Esophagus muscularis mucosa (tissue), 4 donors: ENCODE measurements at places on chromosomes 5 and 9.

GRCh38 chr5:137666901-137667300 is 69.0 kb downstream of the KLHL3 start:
- no peak overlapping the region for H3K4me3 ChIP-seq
- H3K36me3 ChIP-seq: no peaks in the 10 kb centered on the region
- H3K4me1 ChIP-seq: peaks cover 7% of the 10 kb centered on the region
- no peak overlapping the region for H3K27ac ChIP-seq

- no peak overlapping the region for H3K4me3 ChIP-seq
- no peaks in the 10 kb centered on the region for H3K27me3 ChIP-seq
- H3K36me3 ChIP-seq: no peaks in the 10 kb centered on the region
- peak; percentile 68 for DNase-seq
- no peak overlapping the region for H3K27ac ChIP-seq
These were observed 72.2 kb downstream of the NMUR2 start for GRCh38 chr5:152332716-152333460.

- peaks cover 17% of the 10 kb centered on the region for H3K4me1 ChIP-seq
- peak overlapping the region; percentile 88 for H3K4me3 ChIP-seq
- DNase-seq: no peak
- no peaks in the 10 kb centered on the region for H3K27me3 ChIP-seq
- H3K36me3 ChIP-seq: no peaks in the 10 kb centered on the region
These were observed 2.0 kb upstream of the GCNT4 start for GRCh38 chr5:75054134-75054930.

DNA sequence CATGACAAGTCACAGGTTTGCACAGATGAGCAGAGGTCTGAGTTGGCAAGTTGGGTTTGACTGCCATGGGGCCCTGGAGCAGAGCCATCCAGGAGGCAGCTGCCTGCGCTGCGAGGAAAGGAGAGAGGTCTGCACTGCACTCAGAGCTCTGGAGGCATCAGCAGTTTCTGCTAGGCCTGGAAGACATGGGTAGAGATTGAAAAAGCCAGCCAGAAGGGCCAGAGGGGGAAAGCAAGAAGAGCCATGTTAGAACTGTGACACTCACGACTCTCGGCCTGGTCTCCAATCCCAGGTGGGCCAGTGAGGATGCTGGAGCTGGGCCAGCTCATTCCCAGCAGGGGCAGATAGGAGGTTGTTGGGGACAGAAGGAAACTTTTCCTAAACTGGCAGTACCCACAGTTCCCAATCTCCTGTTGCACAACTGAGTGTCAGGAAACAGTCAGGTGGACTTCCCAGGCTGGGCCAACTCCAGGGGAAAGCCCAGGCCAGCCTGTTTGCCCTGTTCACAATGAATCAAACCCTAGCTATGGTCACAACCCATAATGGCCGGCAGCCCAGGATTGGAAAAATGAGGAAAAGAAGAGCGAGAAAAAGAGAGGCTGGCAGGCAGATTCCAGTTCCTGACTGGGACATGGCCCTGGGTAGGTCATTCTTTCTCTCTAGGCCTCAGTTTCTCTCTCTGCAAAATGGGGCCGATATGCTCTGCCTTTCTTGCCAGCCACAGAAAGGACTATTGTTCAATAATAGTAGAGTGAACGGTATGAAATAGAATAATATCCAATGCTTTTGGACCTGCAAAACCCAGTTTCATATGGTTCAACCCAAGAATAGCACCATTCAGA is 7.8 kb upstream of the ORM1 start:
- H3K27me3 ChIP-seq: no peaks in the 10 kb centered on the region
- DNase-seq: no peak
- H3K27ac ChIP-seq: no peak overlapping the region
- H3K4me1 ChIP-seq: no peaks in the 10 kb centered on the region
- no peak overlapping the region for H3K4me3 ChIP-seq

DNA sequence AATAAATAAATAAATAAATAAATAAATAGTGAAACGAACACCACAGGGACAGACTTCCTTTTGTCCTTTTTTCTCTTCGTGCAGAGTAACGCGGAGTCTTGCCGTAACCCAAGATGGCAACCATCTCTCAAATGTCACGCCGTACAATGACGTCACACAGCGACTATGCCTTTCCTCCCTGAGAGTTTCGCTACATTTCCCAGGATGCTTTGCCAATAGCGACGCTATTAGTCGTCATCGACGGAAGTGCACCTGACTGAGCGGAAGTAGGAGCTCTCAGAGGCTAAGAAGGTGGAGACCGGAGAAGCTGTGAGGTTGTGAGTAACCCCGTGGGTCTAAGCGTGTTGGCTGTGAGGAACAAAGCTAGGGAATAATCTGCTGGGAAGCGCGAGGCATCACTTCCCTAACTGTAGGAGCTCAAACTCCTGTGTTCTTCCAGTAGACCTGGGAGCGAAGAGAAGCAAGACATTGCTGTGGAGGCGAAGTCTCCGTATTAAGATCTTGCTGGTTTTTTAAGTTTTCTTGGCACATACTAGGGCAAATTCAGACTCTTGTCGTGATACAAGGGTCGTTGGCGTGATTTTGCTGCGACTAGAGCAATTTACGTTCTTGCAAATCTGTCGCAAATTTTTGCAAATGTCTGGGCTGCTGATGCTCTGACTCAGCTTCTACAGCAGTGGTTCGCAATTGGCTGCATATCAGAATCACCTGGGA is at the start of gene TTC1:
Gene TTC1, plus strand, starts transcription at position 263 of the 714 bp plus-strand sequence. CDS start 1,390 bp downstream, outside the sequence.
- peak; percentile 99 for DNase-seq
- H3K4me3 ChIP-seq: peak within 1 kb of the TSS; percentile 78
- peaks cover 23% of the 10 kb centered on the region for H3K36me3 ChIP-seq
- H3K4me1 ChIP-seq: peaks cover 14% of the 10 kb centered on the region
- no peaks in the 10 kb centered on the region for H3K27me3 ChIP-seq
- H3K27ac ChIP-seq: peak within 1 kb of the TSS; percentile 87

- no peak for DNase-seq
- H3K27ac ChIP-seq: no peak overlapping the region
- no peak overlapping the region for H3K4me3 ChIP-seq
These were observed 97.7 kb downstream of the ASTN2 start for GRCh38 chr9:117317192-117317591.

- H3K27ac ChIP-seq: peak overlapping the region; percentile 86
- peaks cover 40% of the 10 kb centered on the region for H3K36me3 ChIP-seq
- no peak overlapping the region for H3K4me3 ChIP-seq
These were observed 246.9 kb downstream of the FANCC start for GRCh38 chr9:95070549-95071021.

DNA sequence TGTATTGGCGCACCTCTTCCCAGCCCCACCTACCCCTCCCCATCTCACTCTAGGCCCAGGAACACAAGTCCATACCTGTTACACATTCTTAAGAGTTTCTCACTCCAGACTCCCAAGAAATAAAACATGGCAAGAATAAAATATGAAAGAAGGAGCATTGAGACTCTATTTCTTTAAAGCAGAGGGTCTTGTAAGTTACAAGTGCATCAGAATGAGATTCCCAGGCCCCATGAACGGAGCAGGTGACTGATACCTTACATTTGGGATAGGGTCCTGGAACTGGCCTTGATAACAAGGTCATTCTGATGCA is 5.7 kb downstream of the EGR1 start:
- H3K4me1 ChIP-seq: peaks cover 9% of the 10 kb centered on the region
- no peaks in the 10 kb centered on the region for H3K27me3 ChIP-seq
- H3K27ac ChIP-seq: no peak overlapping the region
- no peak for DNase-seq
- no peak overlapping the region for H3K4me3 ChIP-seq
- no peaks in the 10 kb centered on the region for H3K36me3 ChIP-seq

- H3K4me1 ChIP-seq: peaks cover 29% of the 10 kb centered on the region
- no peak for DNase-seq
- no peak overlapping the region for H3K4me3 ChIP-seq
- H3K27me3 ChIP-seq: no peaks in the 10 kb centered on the region
- peaks cover 10% of the 10 kb centered on the region for H3K36me3 ChIP-seq
These were observed 85.8 kb downstream of the AOPEP start for GRCh38 chr9:94812343-94812742.

DNA sequence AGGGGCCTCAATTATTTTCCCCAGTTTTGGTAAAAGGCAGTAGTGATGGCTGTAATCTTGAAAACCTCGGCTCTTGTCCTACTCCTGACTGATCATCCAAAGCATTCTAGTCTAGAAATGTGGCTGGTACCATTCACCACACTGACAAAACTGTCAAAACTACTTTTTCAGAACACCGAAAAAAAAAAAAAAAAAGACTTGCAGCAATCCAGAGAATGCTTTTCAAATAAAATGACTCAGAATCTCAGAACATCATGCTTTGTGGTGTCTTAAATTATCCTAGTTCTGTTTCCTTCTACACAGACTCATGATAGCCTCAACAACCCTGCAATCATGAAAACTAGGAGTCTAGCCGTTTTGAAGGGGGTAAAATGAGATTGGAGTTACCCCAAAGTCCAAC is 13.4 kb downstream of the SLC28A3 start:
- H3K27me3 ChIP-seq: no peaks in the 10 kb centered on the region
- no peaks in the 10 kb centered on the region for H3K36me3 ChIP-seq
- H3K27ac ChIP-seq: no peak overlapping the region
- no peak for DNase-seq
- peaks cover 4% of the 10 kb centered on the region for H3K4me1 ChIP-seq
- no peak overlapping the region for H3K4me3 ChIP-seq

DNA sequence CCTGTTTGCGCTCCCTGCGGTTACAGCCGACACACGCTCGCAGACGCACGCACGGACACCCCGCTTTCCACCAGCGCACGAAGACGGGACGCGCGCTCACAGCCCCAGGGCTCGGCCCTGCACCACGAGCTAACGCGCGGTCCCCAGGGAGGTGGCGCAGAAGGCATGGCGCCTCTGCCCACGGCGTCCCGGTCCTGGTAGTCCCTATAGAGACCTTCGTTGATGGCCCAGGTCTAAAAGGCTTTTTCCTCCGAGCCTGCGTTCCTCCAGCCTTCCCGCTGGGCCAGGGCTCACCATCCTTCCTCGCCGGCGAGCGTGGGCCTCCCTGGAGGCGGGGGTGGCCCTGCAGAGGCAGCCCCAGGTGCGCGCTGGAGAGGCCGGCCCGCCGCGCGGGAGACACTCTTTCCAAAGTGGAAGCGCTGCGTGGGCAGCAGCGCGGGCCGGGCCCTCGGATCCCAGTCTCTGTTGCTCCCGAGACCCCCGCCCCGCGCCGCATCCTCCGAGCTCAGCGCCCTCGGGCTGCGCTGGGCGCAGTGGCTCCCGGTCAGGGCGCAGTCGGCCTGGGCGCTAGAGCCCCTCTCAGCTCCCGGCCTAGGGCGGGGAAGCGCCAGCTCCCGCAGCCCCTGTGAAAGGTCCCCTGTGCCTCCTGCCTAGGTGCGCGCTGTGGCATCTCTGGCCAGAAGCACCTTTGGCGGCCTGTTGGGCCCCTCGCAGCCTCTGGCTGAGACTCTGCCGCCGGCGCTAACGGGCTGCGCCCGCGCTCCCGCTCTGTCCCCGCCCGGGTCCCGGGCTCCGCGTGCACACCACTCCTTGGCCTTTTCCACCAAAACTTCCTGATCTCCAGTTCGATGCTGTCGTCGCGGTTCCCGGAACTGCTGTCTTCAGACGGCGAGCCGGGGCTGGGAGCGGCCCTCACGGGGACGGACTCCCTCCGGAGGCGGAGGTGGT is 31.9 kb upstream of the FANCC start:
- peak overlapping the region; percentile 28 for H3K4me3 ChIP-seq
- H3K27me3 ChIP-seq: peaks cover 16% of the 10 kb centered on the region
- peaks cover 10% of the 10 kb centered on the region for H3K4me1 ChIP-seq
- no peak overlapping the region for H3K27ac ChIP-seq
- peak; percentile 82 for DNase-seq

GRCh38 chr9:129340427-129341170 is 162.5 kb upstream of the IER5L start:
- H3K27me3 ChIP-seq: no peaks in the 10 kb centered on the region
- H3K4me3 ChIP-seq: no peak overlapping the region
- H3K4me1 ChIP-seq: peaks cover 19% of the 10 kb centered on the region
- H3K36me3 ChIP-seq: no peaks in the 10 kb centered on the region
- no peak for DNase-seq
- no peak overlapping the region for H3K27ac ChIP-seq

DNA sequence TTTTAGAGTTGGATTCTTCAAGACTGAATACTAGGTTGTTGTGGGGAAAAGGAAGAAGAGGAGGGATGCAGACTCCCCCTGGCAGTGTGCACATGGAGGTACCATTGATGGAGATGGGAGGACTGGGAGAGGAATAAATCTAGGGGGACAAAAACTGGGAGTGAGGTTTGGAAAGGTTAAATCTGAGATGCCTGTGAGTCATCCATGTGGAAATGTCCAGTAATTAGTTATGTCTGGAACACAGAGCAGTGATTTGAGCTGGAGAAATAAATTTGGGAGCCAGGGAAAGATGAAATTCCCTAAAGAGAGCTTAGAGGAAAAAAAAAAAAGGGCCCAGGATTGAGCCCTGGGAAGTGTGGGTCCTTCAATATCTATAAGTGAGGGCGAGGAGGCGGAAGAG is 8.0 kb upstream of the CCIN start:
- H3K4me1 ChIP-seq: peaks cover 78% of the 10 kb centered on the region
- no peaks in the 10 kb centered on the region for H3K27me3 ChIP-seq
- no peak for DNase-seq
- no peak overlapping the region for H3K4me3 ChIP-seq
- H3K36me3 ChIP-seq: no peaks in the 10 kb centered on the region
- peak overlapping the region; percentile 88 for H3K27ac ChIP-seq

- no peak overlapping the region for H3K27ac ChIP-seq
- H3K4me1 ChIP-seq: no peaks in the 10 kb centered on the region
- DNase-seq: no peak
- H3K27me3 ChIP-seq: no peaks in the 10 kb centered on the region
- no peaks in the 10 kb centered on the region for H3K36me3 ChIP-seq
These were observed 491.8 kb downstream of the ANXA1 start for GRCh38 chr9:73643379-73644013.

DNA sequence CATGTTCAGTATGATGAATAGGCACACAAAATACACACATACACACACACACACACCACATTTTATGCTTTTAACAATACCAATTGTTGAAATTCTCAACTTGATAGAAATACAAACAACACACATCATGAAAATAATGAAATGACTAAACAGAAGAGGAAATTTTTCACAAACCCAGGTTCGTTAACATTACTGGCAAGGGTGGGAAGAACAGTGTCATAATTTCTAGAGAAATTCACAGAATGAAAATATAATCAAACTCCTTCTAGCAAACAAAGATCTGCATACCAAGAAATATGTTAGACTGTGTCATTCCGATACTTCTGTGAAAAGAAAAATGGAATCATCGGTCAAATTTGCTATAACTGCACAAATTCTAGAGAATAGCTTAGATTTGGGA is 41.9 kb downstream of the ST8SIA4 start:
- H3K27me3 ChIP-seq: no peaks in the 10 kb centered on the region
- no peaks in the 10 kb centered on the region for H3K36me3 ChIP-seq
- H3K4me3 ChIP-seq: no peak overlapping the region
- DNase-seq: no peak
- H3K4me1 ChIP-seq: no peaks in the 10 kb centered on the region

DNA sequence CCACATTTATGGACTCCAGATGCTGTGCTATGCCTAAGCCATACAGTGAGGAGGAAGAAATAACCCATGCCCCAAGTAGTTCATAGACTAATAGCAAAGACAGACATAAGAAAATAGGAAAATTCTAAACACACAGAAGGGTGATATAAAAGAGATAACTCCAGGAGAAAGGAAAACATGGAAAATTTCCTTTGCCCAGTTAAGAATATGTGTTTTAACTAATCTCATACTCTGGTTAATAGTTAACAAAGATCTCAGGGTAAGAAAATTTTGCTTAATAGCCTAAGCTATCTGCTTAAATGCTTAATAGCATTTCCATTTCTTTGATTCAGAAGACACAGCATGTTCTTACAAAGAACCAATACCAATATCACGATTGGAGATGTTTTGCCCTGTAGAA is 358.0 kb downstream of the MSX2 start:
- H3K27ac ChIP-seq: no peak overlapping the region
- no peaks in the 10 kb centered on the region for H3K27me3 ChIP-seq
- DNase-seq: no peak
- no peaks in the 10 kb centered on the region for H3K4me1 ChIP-seq
- H3K4me3 ChIP-seq: no peak overlapping the region
- no peaks in the 10 kb centered on the region for H3K36me3 ChIP-seq
